ENCODE measurements at places on chromosomes 1 and 21.
A peak's percentile ranks its signal among the peaks of the same experiment; 100 is the strongest.

DNA sequence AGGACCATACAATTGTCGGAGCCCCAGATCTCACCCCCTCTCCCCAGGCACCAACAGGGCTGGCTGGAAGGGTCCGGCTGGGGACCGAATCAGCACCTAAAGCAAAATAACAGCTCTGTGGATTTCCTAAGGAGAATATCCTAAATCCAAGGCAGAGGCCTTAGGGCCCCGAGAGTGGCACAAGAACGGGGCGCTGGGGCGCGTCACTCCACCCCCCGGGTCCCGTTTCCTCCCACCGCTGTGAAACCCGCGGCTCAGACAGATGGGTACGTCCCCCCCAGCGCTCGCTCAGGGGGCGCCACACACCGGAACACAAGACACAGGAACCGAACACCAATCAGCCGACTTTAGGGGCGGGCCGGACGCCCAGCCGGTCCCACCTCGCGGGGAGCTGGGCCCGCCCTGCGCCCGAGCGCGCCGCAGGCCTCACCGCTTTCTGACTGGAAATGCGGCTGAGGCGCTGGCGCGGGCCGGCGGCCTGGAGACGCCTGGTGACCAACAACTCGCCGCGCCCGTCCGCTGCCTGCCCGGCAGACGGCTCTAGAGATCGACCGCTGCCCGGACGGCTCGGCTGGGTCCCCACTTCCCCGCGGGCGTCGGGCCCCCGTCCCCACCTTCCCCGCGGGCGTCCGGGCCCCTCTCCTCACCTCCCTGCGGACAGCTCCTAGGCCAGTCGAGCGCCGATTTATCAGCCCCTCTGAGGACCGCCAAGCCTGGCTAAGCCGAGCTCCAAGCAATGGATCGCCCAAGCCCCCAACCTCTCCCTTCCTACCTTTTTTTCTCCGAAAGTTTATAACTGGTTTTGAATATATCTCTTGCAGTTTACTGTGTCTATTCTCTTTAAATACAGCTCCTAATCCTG lies at the start of gene HFM1:
Gene HFM1 (minus strand): TSS at position 687 of the 862 bp plus-strand sequence. CDS start 3,755 bp downstream, outside the sequence.
- peak; percentile 41 for DNase-seq

GRCh38 chr1:9659328-9659727 lies 7.8 kb downstream of the PIK3CD start:
- DNase-seq = no peak

- DNase-seq = no peak
Observed at GRCh38 chr1:30816211-30817076, 58.9 kb upstream of the LAPTM5 start.

- DNase-seq = no peak
Observed at GRCh38 chr1:98366343-98366742, 295.2 kb upstream of the SNX7 start.

DNA sequence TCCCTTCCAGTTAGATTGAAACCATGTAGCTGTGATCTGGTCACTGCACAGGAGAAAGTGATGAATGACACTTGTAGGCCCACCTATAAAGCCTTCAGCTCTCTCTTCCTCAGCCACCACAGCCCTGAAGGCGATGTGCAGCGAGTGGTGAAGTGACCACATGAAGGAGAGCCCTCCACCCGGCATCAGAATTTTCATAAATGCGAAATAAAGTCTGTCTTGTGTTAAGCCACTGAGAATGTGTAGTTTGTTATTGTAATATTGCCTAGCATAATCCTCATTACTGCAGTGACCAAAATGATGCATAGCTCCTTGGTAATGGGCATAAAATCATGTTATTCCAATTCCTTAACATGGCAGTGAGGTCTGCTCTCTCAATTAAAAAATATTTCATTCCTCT lies 122.1 kb upstream of the LYPLAL1 start:
- no peak for DNase-seq

GRCh38 chr1:11823366-11824137 lies 17.6 kb downstream of the CLCN6 start:
- DNase-seq = no peak

DNA sequence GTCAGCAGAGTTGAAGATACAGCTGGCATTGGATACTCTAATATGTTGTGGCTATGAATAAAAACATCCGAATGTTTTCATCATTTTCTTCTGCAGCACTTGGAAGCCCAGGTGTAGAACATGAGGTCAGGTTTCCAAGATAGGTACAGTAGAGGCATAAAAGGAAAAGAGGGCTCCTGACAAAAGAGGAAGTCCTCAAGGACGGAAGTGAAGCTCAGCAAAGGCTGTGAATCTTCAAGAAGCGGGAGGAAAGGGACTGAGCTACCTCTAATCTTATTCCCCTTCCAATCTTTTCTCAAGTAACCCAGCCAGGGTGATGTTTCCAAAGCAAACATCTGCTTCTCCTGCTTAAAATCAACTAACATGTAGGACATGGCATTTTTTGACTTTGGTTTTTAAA lies 4.4 kb upstream of the PIK3C2B start:
- DNase-seq = no peak

- no peak for DNase-seq
Observed at GRCh38 chr1:1782399-1783221, 4.3 kb upstream of the NADK start.

DNA sequence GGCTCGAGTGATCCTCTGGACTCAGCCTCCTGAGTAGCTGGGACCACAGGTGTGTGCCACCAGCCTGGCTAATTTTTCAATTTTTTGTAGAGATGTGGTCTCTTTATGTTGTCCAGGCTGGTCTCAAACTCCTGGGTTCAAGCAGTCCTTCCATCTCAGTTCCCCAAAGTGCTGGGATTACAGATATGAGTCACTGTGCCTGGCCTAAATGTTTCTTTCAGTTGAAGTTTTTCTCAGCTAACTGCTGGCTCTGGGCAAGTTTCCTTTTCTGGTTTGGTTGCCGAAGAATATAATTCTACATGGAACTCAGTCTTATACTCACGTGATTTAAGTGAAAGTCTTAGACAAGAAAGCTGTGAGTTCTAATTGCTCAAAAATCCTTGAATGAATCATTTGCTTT lies 57.0 kb downstream of the SASS6 start:
- DNase-seq = no peak

GRCh38 chr1:3366126-3367051 lies 88.1 kb upstream of the ARHGEF16 start:
- DNase-seq = no peak

GRCh38 chr21:36923270-36923669 lies 43.2 kb downstream of the HLCS start:
- DNase-seq = no peak

GRCh38 chr1:53220962-53221286 lies 490 bp upstream of the CZIB start:
- DNase-seq = no peak

- no peak for DNase-seq
Observed at GRCh38 chr1:2971609-2972008, 49.7 kb upstream of the ACTRT2 start.

GRCh38 chr1:181987334-181987895 lies 74.1 kb downstream of the ZNF648 start:
- DNase-seq = no peak

GRCh38 chr1:38941527-38942019 lies at the start of gene RHBDL2:
TSS of gene RHBDL2 (minus strand) at chr1:38941830. CDS start at chr1:38919212, 22,618 bp downstream.
- DNase-seq = no peak

DNA sequence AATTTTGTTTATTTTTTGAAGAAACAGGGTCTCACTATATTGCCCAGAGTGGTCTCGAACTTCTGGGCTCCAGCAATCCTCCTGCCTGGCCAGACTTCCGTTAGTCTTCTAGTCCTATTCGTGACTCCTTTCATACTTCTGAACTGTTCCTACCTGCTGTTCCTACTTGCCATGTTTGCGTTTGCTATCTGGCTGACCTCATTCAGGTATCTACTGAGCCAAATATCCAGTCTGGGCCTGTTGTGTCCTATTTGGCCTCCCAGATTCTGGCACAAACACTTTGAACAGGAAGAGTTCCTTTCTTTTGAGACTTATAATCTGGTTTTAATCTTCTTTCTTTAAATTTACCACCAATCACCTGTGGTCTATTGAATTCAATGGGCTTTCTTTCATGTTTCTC lies 6.9 kb upstream of the NR1I3 start:
- DNase-seq = no peak

DNA sequence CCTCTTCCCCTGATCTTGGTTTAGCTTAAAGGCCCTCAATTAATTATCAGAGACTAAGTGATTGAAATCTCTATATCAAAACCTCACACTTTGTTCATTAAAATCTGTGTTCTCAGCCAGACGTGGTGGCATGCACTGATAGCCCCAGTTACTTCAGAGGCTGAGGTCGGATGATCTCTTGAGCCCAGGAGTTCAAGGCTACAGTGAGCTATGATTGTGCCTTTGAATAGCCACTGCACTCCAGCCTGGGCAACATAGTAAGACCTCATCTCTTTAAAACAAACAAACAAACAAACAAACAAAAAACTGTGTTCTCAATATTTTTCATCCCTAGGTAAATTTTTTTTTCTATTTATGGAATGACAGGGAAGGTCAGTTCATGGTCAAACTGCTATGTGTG lies 18.7 kb downstream of the TRMT13 start:
- no peak for DNase-seq
